Kidney (tissue), 22 donors: ENCODE measurements at places on chromosomes 3 and 15.
A peak's percentile ranks its signal among the peaks of the same experiment; 100 is the strongest.

GRCh38 chr3:77072232-77072631 is 32.3 kb downstream of the ROBO2 start:
- DNase-seq, result no peak

DNA sequence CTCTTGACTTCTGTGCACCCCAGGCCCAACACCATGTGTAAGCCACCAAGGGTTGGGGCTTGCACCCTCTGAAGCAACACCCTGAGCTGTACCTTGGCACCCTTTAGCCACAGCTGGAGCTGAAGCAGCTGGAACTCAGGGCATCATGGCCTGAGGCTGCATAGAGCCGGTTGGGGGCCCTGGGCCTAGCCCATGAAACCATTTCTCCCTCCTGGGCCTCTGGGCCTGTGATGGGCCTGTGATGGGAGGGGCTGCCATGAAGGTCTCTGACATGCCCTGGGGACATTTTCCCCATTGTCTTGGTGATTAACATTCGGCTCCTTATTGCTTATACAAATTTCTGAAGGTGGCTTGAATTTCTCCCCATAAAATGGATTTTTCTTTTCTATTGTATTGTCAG is 22.4 kb upstream of the ADAMTSL3 start:
- no peak for DNase-seq

DNA sequence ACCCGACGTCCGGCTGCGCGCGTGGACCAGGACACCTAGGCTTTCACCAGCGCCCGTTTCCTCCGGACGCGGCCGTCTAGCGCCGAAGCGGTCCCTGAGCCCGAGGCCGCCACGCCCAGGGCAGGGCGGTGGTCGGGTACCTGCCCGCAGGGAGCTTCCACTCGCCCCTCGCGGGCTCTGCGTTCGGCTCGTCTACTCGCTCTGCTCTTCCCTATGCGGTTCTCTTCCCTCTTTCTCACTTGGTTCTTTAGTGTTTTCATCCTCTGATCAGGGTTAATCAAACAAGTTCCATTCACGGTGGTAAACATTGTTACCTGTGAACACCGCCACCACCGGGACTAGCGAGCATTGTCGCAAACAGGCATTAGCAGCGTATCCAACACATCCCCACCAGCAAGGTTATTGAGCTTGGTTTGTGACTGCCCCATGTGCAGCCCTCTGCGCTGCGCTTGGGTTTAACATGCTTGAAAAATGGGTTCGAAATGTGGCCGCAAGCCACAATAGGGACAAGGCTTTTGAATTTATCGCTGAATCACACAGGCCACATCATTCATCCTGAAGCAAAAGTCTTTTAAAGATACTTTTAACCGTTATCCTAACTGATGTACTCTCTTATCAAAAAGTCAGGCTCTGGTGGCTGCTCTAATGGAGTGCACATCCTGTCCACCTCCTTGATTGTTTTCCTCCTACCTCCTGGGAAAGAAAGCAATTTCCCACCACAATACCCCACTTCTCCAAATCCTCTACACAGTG is 843 bp upstream of the CD47 start:
- DNase-seq, result peak; percentile 47

DNA sequence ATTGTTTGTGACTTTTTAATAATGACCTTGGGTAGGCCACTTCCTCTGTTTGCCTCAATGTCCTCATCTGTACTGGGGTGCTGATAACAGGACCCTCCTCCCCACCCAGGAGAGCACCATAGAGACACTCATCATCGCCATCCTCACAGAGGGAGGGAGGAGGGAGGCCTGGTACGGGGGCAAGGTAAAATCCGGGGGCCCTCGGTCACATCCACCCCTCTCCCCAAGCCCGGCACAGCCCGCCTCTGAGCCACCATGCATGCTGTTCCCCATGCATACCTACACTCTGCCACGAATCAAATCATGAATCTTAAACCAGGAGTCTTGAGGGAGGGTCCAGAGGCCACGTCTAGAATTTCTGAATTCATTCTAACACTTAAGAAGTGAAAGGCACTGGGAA is 74.9 kb upstream of the IQSEC1 start:
- DNase-seq, result peak; percentile 3

DNA sequence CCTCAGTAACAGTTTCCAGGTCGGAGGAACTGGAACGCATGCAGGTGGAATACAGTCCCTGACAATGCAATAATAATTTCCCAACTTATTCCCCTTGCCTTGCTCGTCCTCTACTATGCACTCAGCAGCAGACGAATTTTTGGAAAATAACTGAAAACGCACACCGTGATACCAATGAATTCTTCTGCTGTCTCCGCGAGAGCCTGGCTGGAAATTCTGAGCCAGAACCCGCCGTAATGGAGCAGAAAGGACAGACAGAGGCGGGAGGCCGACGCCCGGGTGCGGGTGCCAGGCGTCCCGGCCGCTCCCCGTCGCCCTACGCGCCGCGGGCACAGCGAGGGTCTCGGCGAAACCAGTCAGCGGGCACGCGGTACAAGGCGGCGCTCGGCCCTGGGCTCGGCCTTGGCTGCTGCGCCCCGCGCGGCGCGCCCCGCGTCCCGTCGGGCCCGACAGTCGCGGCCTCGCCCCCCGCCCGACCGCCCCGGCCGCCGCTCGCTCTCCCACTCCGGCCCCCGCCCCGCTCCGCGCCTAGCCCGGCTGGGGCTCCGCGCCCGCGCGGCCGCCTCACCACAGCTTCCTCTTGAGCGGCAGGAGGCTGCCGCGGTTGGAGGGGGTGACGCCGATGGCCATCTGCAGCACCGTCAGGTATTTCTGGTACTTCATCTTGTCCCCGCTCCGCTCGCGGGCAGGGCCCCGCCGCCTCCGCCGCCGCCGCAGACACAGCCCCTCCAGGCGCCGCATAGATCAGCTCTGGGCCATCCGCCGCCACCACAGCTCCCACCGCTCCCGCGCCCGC is 114.5 kb upstream of the GOLGA8J start:
- DNase-seq, result peak; percentile 62
